Bronchus fibroblast of lung (primary cell): ENCODE measurements at places on chromosomes 1 and 21. TPM values are rescaled to one million over a fixed set of nuclear protein-coding genes. Genes with fewer than 3 reads are reported as not detected.

DARS2 gene
- total RNA-seq, result 29.6 and 30.6 TPM in 2 replicates

GPR161 gene
- total RNA-seq, result 8.9 and 11.1 TPM in 2 replicates

A3GALT2 gene
- total RNA-seq, result not detected in 2 replicates

GPR25 gene
- not detected in 2 replicates for total RNA-seq

GBP2 gene
- 1.9 and 2.5 TPM in 2 replicates for total RNA-seq

GUCA2B gene
- total RNA-seq, result not detected in 2 replicates

CFHR2 gene
- not detected in 2 replicates for total RNA-seq

LORICRIN gene
- total RNA-seq, result not detected in 2 replicates

BPNT1 gene
- total RNA-seq, result 19.8 and 20.2 TPM in 2 replicates

FLG2 gene
- not detected in 2 replicates for total RNA-seq

S100A3 gene
- total RNA-seq, result 11.6 and 12.1 TPM in 2 replicates

LCE6A gene
- not detected in 2 replicates for total RNA-seq

LDLRAD2 gene
- under 0.01 TPM in 2 replicates for total RNA-seq

S100A14 gene
- 0.34 TPM in 1 of 2 replicates, not detected in the other for total RNA-seq

PTGER3 gene
- total RNA-seq, result under 0.01 TPM in 1 of 2 replicates, not detected in the other

KCNH1 gene
- not detected in 2 replicates for total RNA-seq

TMEM81 gene
- 0.67 and 1.0 TPM in 2 replicates for total RNA-seq

TNFRSF4 gene
- total RNA-seq, result 0.17 and 0.30 TPM in 2 replicates

RHD gene
- under 0.01 TPM in 1 of 2 replicates, not detected in the other for total RNA-seq

FAM229A gene
- 1.0 and 1.9 TPM in 2 replicates for total RNA-seq

CATSPERE gene
- total RNA-seq, result 0.15 and 0.50 TPM in 2 replicates

BEND5 gene
- total RNA-seq, result 1.2 and 1.5 TPM in 2 replicates

LMNA gene
- total RNA-seq, result 888 and 901 TPM in 2 replicates

AKR7A2 gene
- 99.5 and 99.6 TPM in 2 replicates for total RNA-seq

LHX8 gene
- not detected in 2 replicates for total RNA-seq
